ENCODE measurements at places on chromosomes 3 and 15.

DNA sequence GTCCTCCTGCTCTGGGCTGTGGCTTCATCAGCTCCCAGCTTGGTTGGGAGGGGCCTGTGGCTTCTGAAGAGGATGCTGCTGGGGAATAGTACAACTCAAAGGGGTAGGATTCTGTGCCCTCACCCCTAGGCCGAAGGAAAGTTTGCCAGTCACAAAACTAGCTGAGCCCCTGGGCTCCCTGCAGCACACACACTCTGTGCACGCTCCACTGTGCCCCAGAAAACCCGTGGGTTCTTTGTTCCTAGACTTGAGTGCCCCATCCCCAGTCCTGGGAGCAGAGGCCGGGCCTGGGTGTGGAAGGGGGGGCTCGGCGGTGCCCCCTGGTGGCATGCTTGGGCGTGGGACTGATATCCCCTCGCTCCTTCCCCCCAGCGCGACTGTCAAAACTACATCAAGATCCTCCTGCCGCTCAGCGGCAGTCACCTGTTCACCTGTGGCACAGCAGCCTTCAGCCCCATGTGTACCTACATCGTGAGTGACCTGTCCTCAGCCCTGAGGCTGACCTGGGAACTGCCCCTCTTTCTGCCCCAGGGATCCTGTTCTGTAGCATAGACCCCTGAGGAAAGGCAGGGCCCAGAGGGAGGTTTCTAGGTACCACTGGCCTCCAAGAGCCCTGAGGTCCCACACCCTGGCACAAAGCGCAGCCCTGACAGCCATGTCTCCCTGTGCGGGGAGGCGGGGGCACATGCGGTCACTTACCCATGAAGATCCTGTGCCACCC, 14.2 kb downstream of the CIB1 start:
- DNase-seq, result peak; percentile 20

GRCh38 chr3:168416446-168416845, 320.7 kb upstream of the GOLIM4 start:
- no peak for DNase-seq

DNA sequence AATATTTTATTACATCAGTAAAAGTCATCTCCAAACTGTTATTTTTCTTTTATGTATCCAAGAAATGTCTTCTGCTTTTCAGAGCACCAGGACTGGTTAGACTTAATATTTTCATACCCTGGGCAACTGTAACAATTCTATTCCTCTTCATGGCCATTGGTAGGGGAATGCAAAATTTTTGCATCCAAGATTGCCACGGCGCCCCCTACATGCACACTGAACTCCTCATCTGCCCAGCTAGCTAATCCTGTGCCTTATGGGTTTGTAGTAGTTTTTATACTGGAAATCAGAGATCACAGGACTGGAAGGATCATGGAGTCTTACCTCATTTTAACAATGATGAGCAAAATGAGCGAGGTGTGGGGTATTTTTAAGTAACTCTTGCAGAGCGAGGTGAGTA, 74.2 kb downstream of the CRTC3 start:
- no peak for DNase-seq

- DNase-seq, result no peak
These were observed 90.7 kb downstream of the IGF2BP2 start for GRCh38 chr3:185733980-185734724.

DNA sequence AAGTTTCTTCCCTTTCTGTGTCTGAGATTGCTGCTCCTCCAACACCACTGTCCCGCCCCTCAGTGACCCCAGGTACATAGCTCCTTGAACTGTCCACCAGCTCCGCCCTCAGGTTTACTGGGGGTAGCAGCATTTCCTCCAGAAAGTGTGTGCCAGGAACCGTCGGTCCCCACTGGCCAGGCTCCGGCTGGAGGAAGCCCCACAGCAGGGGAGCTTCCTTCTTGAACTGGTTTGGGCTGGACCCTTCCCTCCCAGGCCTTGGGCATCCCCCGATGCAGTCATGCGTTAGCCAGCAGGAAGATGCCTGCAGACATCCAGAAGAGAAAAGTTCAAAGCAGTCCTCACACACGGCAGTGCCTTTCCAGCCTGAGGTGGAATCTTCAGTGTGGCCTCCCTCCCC, 19.7 kb downstream of the PAK6 start:
- no peak for DNase-seq

DNA sequence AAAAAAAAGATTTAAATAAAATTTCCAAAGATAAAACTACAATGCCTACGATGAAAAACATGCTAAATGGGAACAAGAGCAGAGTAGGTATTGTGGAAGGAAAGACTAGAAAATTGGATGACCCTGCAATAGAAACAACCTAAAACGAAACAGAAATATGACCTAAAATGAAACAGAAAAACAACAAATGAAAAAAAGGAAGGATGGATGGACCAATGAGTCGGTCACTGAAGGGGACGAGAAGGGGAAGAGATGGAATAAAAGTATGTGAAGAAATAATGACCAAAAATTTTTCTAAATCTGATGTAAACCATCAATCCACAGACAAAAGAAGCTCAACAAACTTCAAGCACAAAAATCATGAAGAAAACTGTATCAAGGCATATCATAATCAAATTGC, 44.8 kb downstream of the TBC1D2B start:
- DNase-seq, result no peak

- peak; percentile 16 for DNase-seq
These were observed 35.8 kb downstream of the TKT start for GRCh38 chr3:53219895-53220483.

DNA sequence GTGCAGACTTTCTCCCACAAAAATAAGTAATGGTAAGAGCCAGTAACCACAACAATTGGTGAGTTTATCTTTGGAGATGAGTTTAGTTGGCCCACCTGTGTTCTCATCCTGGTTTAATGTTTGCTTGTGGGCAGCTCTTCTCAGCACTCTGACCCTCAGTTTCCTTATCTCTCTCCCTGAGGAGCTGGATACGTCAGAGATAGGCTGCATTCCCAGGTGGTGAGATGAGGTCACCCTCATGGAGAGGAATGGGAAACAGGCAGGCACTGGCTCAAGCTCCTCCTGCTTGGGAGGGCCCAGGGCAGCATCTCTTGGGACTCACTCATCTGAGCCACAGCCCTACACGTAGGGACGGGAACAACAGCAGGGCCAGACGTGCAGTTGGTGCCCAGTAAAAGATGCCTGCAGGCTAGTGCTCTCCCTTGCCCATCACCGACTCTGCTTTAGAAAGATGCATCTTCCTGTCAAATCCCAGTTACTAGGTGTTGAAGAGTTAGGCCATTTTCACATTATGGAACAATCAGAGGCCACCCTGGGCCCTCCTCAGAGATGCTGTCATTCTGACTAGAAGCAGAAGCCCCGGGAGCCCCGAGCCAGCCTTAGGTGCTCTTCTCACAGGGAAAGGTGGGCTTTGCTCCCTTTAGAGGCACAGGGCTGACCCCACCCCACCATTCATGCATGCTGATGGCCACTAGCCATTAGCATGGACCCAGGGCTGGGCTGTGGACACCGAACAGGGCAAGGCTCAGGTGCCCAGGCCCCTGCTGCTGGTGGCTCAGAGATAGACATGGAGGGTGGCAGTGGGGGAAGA, 59.7 kb downstream of the GRIP2 start:
- DNase-seq, result no peak

GRCh38 chr15:33425142-33425541, 114.4 kb downstream of the RYR3 start:
- DNase-seq, result no peak

- no peak for DNase-seq
These were observed 110.1 kb upstream of the PLXNA1 start for GRCh38 chr3:126872701-126873342.

- DNase-seq, result no peak
These were observed 208.6 kb downstream of the GAP43 start for GRCh38 chr3:115831864-115832263.

- no peak for DNase-seq
These were observed 293.7 kb downstream of the FHIT start for GRCh38 chr3:60957541-60957940.

GRCh38 chr3:49674497-49674983, 389 bp downstream of the APEH start:
- no peak for DNase-seq

- DNase-seq, result no peak
These were observed 4.9 kb downstream of the EPB42 start for GRCh38 chr15:43215961-43216360.

DNA sequence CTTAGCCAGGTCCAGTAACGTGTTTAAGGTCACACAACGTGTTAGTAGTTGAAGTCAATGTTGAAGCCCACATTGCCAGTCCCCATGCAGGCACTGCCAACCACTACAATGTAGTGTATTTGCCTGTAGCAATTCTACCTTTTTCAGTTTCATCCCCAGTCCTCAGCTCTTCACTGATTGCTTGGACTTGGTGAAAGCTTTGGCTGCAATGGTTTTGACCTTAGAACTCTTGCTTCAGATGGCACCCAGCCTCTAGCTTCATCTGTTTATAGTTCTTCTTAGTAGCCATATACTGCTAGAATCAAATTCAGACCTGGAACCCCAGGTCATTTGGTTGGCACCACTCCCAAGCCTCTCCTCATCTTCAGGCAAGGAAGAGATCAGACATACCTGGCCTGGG, 345.4 kb upstream of the SEMA6D start:
- no peak for DNase-seq

DNA sequence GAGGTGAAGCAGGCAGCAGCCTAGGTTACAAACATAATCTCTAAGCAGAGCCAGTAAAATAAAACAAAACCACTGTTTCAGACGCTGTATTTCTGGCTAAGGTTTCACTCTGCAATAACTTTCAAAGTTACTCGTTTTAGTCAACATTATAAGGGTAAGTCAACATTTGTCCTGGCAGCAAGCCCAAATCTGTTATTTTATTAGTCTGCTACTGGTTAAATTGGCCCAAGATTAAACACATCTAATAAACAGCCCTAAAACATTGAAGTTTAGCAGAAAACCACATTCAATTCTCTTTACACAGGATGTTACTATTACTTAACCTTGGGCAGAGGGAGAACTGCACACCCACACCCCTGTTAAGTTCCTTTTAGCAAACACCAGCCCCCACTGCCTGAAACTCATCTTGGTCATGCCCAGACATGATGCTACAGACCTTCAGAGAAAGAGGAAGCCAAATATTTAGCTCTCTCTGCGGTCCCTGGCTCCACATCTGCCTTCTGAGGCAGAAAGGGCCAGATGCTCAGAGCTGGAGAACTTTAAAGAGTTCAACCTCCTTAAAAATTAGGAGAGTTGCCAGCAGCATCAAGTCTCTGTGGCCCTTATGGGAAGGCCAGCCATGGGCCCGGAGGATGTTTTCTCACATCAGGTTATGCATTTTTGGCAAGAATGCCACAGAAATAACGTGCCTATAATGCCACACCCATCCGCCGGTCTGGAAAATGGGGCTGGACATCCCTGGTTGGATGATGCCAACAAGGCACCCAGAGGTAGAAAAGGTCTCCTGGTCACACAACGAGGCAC, 17.9 kb downstream of the ARHGEF3 start:
- no peak for DNase-seq

GRCh38 chr3:58071480-58071971, 63.3 kb downstream of the FLNB start:
- no peak for DNase-seq

DNA sequence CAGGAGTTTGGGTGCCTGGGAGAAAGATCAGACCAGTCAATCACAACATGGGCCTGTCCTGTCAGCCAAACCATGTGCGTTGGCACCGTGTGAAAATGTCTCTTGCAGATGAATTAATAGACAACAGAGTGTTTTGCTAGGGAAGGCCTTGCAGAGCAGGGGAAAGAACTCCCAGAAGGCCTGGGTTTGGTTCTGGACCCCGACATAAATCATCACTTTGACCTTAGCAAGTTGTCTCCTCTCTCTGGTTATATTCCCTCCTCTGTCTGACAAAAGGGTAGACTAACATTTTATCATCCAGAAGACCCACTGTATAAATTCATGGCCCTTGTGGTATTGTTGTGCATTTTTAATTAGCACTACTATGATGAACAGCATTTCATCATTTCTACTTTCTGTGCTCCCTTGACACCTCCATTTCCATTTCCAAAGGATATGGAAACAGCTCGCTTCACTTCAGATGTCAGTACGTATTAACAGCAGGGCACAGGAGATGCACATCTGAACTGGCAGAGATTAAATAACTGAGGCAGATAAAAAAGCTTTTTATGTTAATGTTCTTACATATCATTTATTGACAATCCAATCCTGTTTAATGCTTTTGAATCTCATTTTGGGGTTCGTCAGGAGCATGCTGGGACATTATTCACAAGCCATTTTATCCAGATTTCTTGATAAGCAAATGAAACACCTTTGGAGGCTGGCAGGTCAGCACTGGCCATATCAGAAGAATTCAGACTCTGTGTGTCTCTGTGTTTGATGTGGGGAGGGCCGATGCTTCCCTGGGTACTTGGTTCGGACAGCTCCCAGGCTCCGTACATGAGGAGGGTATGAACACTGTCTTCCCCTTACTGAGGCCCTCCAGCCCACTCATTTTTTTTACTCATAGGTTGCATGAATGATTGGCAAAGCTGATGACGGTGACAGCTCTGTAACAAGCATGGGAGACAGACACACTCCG, 28.2 kb upstream of the IL12A start:
- no peak for DNase-seq

DNA sequence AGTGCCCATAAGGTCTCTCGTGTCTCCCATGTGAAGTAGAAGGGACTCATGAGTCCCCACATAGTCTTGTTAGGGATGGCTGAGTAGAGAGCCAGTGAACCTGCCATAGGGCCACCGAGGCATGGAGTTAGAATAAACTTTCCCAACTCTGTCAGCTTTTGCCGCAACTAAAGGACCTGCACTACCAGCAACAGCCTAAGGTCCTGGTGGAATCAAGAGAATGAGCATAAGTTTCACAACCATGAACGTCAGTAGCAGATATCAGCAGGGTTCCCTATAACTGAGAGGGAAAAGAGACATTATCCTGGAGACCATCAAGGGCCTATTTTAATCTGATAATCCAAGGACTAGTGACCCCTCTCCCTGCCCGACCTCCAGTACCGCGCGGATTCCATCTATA, 60.3 kb upstream of the FNDC3B start:
- DNase-seq, result no peak

DNA sequence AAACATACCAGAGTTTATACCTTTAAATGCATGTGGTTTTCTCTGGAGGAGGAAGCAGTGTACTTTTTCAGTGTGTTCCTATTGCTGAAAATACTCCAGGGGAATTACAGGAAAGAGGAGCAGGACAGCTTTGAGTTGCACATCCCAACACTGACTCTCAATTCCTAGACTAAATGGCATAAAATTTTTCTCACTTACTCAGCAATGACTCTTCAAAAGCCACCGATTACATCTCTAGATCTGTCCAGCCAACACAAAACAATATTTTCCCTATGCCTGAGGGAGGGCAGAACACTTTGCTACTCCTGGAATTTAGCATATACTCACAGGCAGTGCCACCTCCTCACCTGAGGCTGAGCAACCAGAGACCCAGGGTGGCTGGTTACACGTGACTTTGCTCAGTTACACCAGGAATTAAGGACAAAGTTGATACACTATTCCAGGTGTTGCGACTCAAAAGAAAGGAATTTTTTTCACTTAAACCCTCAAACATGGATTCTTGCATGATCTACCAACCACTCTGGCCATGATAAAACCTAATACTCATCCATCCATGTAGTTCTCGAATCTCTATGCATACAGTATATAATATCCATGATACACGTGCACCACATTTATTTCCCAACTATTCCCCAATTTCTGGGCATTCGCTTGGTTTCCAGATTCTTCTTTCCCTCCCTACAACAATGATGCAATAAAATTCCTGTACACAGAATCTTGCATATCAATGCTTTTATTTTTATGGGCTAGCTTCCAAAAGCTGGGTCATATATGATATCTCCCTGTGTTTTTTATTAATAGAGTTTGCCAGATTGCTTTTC, 194.6 kb downstream of the THRB start:
- DNase-seq, result no peak

Data from activated gamma-delta T cell (primary cell).